ENCODE measurements at places on chromosomes 4 and X.

- no peak for DNase-seq
Measured at GRCh38 chrX:54419559-54420302, 20.5 kb upstream of the TSR2 start.

DNA sequence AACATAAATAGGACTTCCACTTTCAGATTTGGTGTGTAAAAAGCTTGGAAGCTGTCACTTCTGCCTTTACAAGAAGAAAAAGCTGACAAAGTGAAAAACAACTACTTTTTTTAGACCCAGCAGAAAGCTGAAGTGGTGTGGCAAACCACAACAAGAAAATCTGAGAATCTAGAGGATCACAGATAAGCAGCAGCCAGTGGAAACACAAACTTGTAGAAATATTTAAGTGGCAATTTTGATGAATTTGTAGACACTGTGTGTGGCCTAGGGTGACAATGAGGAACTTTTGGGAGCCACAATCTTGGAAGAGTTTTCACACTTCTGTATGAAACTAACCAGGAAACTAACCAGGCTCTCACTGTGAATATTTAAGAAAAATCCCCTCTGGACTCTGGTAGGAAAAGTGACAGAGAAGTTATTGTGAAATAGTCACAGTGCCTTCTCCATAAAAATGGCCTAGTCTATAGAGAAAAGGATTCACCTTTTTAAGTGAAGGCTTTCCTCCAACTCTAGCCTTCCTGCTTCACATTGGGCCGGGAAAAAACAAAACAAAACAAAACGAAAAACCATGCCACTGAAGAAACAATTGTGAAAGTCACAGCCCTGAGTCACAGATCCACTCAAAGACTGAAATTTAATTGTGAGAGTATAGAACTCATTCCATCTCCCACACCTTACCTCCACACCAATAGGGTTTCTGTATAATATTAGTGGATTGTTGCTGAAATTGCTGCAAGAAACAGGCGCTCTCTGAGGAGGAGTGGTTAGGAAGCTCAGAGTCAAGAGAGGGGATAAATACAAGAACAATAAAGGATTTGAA, 26.7 kb upstream of the GUCY1A1 start:
- no peak for DNase-seq

GRCh38 chr4:140102421-140102820, 51.6 kb downstream of the MAML3 start:
- no peak for DNase-seq

DNA sequence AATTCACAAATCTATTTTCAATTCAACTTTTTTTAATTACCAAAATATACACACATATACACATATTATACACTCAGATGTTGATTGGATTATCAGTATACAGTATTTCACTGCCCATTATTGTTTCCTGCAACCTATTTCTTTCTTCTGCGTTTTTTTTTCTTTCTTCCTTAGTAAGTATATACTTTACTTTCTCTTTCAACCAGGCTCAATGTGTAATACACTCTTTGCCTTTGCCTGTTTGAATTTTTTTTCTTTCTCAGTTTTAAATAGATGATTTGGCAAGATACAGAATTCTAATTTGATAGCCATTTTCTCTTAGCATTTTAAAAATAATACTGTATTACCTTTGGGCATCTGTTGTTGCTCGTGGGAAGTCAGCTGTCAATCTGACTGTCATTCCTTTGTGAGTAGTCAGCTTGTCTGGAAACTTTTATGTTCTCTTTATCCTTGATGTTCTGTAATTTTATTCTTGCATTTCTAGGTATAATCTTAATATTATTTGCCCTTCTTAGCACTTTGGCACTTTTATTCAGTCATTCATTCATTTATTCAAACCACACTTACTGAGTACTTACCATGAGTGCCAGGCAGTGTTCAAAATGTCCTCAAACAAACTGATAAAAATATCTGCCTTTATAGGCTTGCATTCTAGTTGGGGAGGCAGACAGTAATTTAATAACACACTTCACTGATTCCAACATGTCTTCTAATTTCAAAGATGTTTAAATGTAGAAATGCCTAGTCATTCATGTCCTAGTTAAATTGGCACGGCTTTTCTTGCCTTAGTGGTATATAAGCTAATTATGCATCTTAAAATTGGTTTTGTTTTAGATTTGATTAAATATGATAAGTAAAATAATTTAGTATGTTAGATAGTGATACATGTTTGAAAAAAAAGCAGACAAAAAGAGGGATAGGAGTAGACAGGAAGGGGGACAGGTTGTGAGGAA, 3.7 kb downstream of the USP38 start:
- peak; percentile 17 for DNase-seq

DNA sequence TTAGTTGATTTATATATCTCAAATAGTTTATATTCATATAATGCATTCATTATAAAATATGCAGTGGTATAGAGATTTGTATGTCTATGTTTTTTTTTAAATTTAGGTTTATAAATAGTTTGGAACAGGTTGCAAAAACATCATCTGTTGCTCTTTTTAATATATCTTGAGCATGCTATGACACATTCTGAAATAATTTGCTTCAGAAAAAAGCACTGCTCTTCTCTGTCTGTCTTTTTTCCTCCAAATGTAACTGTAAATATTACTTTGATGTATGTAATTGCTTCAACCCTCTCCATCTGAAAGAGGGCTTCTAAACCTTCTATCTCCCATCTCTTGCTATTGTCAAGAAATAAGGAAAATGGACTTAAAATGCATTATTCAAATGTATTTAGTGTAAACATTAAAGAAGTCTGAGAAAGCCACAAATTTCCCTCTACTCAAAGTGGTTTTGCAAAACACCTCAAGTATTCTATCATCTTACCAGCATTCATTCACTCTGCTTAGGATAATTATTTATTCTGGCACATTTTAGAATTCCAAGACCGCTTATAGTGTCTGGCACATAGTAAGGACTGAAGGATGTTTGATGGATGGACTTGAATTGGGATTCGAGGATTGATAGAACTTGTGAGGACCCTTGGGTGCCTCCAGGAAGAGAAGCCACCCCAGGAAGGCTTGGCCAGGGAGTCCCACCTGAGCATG, 87.8 kb downstream of the CLNK start:
- DNase-seq, result no peak

DNA sequence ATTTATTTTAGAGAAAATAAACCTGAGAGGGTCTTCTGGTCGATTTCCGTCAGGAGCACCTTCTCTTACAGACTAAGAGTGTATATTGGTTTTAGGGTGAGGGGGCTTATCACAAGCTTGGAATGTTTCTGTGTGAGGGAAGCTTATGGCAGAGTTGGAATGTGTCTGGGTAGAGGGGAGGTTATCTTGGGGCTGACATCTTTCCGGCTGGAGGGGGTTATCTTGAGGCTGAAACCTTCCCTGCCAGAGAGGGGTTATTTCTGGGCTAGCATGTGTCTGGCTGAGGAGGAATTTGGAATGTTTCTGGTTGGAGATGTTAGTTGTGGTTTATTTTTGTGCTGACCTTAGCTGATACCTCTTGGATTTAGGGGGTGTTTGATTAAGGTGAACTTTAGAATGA, 1312.1 kb downstream of the ADGRL3 start:
- DNase-seq, result no peak

DNA sequence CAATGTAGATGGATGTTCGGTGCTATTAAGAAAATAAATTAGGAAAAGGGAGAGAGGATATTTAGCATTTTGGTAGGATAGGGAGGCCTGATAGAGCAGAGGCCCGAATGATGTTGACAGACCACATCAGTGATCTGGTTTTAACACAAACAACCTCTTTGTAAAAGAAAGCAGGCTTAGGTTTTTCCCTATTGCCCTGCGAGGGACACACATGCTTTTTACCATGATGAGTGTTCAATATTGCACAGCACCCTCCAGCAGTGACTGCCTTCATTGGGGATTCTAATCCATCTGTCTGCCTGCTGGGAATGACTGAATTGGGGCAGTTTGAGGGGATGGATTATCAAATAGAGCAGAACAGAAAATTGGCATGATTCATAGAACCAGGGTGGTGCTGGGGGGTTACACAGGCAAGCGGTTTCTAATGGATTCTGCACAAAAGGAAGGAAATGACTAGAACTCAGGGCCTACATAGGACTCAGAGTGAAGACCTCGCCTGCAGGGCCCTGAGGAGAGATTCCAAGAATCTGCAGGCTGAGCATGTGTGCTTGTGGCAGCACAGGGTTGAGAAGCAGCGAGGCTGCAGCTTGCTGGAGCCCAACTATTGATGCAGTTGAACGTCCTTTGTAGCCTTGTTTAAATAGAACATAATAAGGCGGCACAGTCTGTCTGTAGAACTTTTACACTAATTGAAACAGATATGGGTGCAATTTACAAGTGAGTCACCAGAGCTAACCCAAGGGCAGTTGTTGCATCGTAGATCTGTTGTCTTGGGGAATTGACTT, 58.0 kb downstream of the RHOH start:
- peak; percentile 64 for DNase-seq

DNA sequence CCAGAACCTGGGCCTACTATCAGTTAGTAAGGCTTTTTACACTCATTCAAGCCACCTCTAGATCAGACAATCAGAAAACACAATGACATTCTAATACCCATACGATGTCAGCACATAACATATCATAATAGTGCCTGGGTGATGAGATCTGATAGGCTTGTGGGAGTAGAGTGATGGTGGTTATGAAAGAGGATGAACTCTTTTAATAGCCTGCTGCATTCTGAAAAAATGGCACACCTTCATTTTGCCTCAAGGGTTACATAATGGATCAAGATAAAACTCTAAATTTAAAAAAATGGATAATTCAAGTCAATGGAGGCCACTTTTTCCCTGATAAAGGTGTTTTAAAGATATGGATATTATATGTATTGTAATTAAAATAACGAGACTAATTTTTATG, 215.6 kb downstream of the MAML3 start:
- DNase-seq, result no peak

- DNase-seq, result no peak
Measured at GRCh38 chrX:107429090-107429489, 20.4 kb upstream of the FRMPD3 start.

DNA sequence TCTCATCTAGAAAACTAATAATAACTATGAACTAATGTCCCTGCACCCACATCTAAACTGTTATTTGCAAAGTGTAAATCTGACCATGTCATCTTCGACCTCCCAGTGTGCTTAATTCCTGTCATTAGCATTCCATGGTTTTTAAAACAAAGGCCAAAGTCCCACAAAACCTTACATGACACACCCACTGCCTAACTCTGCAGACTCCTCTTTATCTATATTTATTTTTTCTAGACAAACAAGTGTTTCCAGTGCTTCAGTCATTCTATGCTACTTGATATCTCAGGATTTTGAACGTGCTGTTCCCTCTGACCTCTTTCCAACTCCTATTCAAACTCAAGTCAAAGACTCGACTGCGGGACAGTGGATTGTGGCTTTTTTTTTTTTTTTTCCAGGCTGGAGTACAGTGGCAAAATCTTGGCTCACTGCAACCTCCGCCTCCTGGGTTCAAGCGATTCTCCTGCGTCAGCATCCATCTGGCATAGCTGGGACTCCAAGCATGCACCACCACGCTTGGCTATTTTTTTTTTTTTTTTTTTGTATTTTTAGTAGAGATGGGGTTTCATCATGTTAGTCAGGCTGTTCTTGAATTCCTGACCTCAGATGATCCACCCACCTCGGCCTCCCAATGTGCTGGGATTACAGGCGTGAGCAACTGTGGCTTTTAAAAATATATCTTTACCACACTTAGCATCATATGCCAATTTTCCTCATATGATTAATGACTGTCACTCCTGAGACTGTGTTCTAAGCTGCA, 1511.0 kb downstream of the ARAP2 start:
- no peak for DNase-seq

- no peak for DNase-seq
Measured at GRCh38 chr4:128349921-128350320, 62.3 kb upstream of the PGRMC2 start.

- peak; percentile 3 for DNase-seq
Measured at GRCh38 chrX:133215747-133216146, 2.4 kb downstream of the TFDP3 start.

DNA sequence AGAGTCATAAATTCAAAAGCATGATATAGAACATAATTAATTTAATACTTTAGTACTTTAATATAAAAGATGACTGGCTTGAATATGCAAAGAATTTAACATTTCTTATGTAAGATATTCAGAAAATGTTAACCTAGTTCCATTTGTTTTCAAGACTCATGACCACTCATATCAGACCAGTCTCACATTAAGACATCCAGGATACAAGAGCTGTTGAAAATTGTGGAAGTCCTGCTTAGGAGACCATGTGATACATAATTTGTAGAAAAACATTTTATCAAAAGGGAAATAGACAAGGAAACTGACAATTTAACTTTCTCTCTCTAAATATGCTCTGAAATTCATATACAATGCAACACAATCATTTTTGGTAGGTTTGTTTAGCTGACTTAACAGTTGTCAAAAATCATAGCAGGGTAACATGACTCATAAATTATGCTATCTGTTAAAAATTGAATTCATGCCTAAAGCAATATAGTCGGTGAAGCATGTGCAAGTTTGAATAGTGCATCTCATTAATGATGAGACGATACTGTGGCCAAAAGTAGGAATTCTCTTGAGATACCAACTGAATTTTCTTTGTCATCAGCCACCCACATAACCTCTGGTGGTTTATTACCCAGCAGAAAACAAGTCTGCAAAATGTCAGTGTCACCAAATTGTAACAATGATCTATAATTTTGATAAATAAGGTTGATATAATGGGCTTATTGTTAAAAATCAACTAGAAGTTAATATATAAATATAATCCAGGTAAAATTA, 211.4 kb downstream of the GASK1B start:
- DNase-seq, result no peak

DNA sequence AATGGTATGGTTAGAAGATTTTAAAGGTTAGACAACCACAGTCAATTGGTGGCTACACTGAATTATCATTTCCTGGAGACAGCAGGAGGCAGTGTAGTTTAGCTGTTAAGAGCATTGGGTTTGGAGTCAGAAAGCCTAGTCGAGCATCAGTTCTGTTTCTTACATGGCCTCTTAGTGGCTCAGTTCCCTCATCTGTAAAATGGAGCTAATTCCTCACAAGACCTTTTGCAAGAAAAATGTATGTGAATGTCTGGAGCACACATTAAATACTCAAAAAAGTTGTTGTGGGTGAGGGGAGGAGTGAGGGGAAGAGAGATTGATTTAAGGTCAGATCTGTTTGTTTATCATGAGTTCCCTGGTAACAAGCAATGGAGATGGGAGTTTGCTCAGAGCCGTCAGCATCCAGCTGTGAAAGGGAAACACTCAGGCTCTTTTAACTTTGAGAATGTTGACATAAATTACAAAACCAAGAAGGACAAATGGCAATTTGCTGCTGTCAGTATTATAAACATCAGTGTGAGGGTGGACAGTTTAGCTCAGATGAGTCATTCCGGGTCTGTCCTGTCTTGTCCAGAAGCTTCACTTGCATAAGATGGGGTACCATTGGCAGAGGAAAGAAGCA, 98.2 kb upstream of the PGRMC2 start:
- peak; percentile 80 for DNase-seq

DNA sequence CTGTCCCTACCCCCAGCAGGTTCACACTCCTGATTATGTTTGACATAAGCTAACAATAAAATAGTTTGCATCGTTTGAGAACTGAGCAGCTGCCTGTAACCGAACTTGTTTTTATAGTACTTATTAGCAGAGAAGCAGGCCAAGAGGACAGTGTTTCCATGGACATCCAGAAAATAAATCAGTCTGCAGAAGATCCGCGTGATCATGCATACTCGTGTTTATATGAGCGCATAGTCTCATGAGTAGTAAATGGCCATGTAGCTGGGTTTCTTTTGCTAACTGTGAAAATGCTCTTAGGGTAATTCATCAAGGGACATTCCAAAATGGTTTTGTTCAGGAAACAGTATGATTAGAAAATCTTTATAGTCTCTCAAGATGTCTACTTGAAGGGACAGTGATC, 289.2 kb downstream of the DCTD start:
- DNase-seq, result no peak
